Esophagus muscularis mucosa (tissue), 4 donors: ENCODE measurements at places on chromosomes 13 and 19. TPM values are rescaled to one million over a fixed set of nuclear protein-coding genes. Genes with fewer than 3 reads are reported as not detected.

Gene ZNF17
- 8.0 TPM for total RNA-seq

Gene SLC6A16
- total RNA-seq, result 2.3 TPM

Gene DACT3
- total RNA-seq, result 46.7 TPM

Gene ADGRE2
- 3.2 TPM for total RNA-seq

Gene CCDC169
- 0.86 TPM for total RNA-seq

Gene DDX39A
- 39.4 TPM for total RNA-seq

Gene ZAR1L
- not detected for total RNA-seq

Gene GPR183
- total RNA-seq, result 32.1 TPM

Gene LAIR1
- 11.5 TPM for total RNA-seq

Gene PSG7
- not detected for total RNA-seq

Gene KIR3DL1
- total RNA-seq, result not detected

Gene C19orf33
- 8.6 TPM for total RNA-seq

Gene GRK1
- total RNA-seq, result not detected

Gene OR7C1
- total RNA-seq, result not detected
